ENCODE measurements at places on chromosomes 5 and 9. TPM values are rescaled to one million over a fixed set of nuclear protein-coding genes. Genes with fewer than 3 reads are reported as not detected.
A peak's percentile ranks its signal among the peaks of the same experiment; 100 is the strongest.

- no peak for DNase-seq
These were observed 12.8 kb downstream of the EXOC3 start for GRCh38 chr5:455806-456205.

- no peak for DNase-seq
These were observed 36.9 kb upstream of the HMGCR start for GRCh38 chr5:75300084-75300483.

DNA sequence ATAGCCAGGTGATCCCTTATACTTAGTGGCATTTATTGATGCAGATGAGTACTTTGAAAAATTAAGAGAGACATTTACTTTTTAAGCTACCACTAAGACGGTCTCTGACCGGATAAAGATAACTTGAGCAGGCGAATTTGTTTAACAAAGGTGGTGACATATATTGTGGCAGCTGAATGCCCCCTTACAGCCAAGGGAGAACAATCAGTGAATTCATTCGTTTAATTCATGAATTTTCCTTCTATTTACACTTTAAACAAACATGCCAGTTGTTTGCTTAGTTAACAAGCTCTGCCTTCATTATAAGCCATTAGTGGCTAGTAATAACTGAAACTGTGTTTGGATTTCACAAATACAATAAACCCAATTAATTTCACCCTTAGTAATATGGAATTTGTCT lies 187.1 kb downstream of the AOPEP start:
- DNase-seq: no peak

GRCh38 chr9:87546704-87547103 lies 49.0 kb downstream of the DAPK1 start:
- DNase-seq: peak; percentile 63

DNA sequence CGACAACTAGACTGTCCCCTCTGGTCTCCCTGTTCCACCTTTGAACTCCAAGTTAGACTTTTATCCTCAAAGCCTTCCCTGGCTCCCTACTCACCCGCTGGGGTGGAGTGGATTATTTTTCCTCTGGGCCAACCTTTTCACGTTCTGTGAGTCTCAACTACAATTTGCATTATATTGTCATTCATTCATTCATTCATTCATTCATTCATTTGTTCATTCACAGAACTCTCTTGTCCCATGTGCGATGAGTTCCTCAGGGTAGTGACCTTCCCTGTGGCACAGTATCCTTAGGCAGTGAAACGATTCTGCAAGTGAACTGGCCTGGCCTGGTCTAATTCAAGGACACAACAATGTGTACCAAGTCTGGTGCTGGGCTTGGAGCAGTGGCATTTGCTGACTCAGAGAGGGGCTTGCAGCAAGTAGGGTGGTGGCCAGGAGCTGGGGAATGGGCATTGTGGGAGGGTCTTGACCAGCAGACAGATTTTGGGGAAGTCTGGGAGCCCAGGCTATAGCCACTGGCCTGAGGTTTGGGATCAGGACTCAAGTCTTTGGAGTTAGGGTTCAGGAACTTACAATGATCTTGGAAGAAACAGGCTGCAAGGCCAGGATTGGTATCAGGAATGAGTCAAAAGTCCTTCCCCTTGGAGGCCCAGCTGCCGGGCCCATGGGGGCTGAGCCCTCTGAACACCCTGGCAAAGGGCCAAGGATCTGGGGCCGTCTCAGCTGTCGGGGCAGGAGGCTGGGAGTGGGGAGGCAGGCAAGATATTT lies 37.2 kb upstream of the COL15A1 start:
- DNase-seq: no peak

DNA sequence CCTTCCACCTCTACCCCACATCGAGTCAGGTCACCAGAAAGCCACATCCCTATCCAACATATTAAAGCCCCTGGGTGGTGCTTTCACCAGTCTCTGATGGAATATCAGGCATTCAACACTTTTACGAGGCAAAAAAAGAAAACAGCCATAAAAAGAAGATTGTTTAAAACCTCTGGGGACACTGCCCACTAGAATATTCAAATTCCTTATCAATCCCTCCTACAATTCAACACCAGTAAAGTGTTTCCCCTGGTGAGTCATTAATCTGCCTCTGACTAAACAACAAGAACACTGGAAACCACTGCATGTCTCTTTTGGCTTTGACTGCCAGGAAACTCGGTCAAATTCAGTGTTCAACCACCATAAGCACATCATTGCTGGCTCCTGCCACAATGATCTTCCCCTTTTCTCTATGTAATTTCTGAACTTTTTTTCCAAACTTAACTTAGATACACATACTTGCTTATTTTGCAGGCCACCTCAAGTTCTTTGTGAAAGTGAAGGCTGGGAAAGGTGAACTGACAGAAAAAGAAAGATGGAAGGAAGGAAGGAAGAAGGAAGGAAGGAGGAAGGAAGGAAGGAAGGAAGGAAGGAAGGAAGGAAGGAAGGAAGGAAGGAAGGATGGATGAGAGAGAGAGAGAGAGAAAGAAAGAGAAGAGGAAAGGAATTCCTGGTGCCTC lies 105.3 kb downstream of the PAX5 start:
- peak; percentile 77 for DNase-seq

DNA sequence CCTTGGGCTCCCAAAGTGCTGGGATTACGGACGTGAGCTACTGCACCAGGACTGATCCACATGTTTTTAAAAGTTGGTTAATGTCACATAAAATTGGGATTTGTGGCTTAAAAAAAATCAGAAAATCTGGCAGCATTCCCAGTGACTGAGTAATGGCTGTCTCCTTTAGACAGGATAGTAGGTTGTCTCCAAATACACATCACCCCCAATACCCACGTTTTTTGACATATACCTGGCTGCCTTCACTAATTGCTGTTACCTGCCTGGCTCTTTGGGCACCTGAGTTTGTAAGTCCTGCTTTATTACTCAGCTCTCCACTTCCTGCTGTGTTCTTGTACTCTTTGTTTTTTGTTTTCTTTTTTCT lies 84.8 kb downstream of the KDM4C start:
- no peak for DNase-seq

- DNase-seq: no peak
These were observed 344.0 kb downstream of the PRR16 start for GRCh38 chr5:120808135-120808534.

- peak; percentile 87 for DNase-seq
These were observed 11.1 kb upstream of the MED27 start for GRCh38 chr9:132090771-132091170.

- DNase-seq: peak; percentile 42
These were observed 3.9 kb downstream of the IL9 start for GRCh38 chr5:135891791-135892190.

DNA sequence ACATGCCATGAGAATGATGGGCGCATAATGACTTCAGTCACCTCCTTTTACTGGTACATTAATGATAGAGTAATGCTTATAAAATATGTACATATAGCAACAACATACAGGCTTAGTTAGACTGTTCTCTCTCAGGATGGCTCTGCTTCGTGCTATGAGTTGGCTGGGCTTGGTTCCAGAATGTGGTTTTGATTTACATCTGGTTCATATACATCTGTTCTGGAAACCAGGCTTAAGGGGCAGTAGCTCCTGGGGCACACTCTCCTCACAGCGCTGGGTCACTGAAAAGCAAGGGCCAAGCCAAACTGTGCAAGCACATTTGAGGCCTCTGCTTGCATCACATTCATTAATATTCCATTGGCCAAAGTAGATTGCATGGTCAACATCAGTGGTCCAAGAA lies 44.9 kb downstream of the PCSK1 start:
- no peak for DNase-seq

DNA sequence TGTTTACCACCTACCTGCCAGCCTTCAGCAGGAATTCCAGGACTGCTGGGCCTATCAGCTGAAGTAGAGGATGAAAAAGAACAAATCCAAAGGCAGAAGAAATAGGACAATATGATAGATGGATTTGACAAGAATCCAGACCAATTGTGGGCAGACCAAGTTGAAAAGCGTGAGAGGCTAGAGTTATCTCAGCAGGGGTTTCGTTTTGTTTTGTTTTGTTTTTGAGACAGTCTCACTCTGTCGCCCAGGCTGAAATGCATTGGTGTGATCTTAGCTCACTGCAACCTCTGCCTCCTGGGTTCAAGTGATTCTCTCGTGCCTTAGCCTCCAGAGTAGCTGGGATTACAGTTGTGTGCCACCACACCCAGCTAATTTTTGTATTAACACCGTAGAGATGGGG lies 113.2 kb downstream of the PALM2AKAP2 start:
- DNase-seq: no peak

DNA sequence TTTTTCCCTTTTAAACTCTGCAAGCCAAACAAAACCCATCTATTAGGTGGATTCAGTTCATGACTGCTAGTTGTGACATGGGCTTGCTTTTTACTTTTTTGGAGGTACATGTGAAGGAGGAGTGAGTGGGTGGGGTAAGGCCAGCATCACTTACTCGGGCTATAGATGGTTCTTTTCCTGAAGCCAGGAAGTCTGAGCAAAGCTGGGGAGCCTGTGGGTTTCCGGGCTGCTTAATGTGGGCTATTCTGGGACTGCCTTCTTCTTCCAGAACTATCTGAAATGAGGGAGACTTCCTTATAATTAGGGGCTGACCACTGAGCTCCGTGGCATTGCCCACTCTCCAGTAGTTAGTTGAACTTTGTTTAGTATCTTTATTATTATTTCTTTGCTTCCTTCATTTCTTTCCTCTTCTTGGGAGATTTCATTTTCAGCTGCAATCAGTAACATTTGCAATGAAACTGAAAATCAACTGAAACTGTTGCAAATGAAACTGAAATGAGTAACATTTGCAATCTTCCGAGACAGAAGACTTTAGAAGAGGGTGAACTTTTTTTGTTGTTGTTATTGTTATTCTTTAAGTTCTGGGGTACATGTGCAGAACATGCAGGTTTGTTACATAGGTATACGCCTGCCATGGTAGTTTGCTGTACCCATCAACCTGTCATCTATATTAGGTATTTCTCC lies 204.9 kb downstream of the LRRC70 start:
- no peak for DNase-seq

DNA sequence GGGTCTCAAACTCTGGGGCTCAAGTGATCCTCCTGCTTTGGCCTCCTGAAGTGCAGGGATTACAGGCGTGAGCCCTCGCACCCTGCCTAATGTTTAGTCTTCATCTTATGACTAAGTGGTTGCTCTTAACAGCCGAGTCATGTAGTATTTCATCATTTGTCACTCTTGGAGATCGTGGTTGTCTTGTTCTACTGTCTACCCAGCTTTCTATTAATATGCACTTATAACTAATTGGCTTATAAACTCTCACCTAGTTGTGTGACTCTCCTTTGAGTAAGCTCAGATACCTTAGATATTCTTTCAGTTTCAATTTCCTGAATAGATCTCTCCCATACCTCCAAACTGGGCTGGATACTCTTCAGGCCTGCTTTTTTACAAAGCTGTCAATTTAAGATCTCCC lies 19.9 kb downstream of the SLC44A1 start:
- DNase-seq: no peak

- DNase-seq: no peak
These were observed 5.7 kb downstream of the AGGF1 start for GRCh38 chr5:77035950-77036349.

DNA sequence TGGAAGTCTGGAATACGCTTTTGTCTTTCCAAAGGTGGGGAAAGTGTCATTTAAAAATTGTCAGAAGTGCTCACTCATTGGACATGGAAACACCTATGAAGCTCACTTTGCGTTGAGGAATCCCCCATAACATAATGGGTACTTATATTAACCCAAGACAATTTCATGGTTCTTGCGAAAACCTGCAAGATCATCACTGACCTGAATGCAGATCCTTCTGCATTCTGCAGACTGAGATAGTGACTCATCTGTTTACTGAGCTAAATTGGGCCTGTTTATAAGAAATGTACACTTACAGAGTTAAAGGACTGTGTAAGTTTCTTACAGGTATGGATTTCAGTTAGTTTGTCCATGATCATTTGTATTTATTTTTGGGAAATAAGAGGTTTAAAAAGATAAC lies 153.0 kb downstream of the HMHB1 start:
- no peak for DNase-seq

TUSC1 gene
- total RNA-seq: 10.2 TPM

PCDHB14 gene
- 6.2 TPM for total RNA-seq

TAS2R1 gene
- total RNA-seq: not detected

TLX3 gene
- not detected for total RNA-seq

PSAT1 gene
- 238 TPM for total RNA-seq

All from H4 (cell line).